Activated naive CD4-positive, alpha-beta T cell treated with anti-CD3 and anti-CD28 coated beads for 36 hours (primary cell): ENCODE measurements at places on chromosomes 13 and 19. TPM values are rescaled to one million over a fixed set of nuclear protein-coding genes. Genes with fewer than 3 reads are reported as not detected.

DNA sequence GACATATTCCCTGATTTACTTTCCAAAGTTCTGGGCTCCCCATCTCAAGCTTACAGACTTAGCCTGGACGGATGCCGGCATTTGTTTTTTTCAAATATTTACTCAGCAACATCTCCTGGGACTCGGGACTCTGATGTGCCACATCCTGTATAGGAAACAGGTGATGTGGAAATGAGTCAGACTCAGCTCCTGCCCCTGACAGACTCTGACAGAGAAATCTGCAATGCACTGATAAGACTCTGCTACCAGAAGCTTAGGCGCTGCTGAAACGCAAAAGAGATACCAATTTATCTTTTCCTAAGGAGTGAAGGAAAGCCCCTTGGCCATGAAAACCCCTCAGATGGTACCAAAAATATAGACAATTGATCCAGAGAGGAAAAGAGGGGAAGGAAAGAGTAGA is 16.2 kb downstream of the LAIR2 start:
- DNase-seq: peak; percentile 75

DNA sequence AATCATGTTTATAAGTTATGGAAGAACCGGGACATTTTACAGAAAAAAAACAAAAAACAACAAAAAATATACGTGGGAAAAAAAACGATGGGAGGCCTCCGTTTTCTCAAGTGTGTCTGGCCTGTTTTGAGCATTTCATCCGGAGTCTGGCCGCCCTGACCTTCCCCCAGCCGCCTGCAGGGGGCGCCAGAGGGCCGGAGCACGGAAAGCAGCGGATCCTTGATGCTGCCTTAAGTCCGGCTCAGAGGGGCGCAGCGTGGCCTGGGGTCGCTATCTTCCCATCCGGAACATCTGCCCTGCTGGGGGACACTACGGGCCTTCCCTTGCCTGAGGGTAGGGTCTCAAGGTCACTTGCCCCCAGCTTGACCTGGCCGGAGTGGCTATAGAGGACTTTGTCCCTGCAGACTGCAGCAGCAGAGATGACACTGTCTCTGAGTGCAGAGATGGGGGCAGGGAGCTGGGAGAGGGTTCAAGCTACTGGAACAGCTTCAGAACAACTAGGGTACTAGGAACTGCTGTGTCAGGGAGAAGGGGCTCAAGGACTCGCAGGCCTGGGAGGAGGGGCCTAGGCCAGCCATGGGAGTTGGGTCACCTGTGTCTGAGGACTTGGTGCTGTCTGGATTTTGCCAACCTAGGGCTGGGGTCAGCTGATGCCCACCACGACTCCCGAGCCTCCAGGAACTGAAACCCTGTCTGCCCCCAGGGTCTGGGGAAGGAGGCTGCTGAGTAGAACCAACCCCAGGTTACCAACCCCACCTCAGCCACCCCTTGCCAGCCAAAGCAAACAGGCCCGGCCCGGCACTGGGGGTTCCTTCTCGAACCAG is 1.8 kb upstream of the APOE start:
- peak; percentile 80 for DNase-seq

DNA sequence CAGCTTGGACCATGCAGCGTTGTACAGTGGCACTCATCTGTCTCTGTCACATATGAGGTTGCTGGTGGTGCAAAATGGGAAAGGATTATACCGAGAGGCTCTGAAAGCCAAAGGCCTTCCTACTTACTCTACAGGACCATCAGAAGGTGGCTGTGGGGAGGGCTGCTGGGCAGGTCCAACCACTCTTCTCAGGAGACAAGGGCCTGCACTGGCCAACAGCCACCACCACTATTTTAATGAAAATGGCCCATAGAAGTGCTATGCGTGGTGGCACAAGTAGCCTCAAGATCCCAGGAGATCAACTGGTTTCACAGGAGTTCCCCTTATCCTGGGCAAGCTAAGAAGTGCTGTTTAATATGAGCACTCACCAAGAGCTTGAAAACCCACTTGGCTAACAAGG is 52.3 kb downstream of the MRPL57 start:
- no peak for DNase-seq

DNA sequence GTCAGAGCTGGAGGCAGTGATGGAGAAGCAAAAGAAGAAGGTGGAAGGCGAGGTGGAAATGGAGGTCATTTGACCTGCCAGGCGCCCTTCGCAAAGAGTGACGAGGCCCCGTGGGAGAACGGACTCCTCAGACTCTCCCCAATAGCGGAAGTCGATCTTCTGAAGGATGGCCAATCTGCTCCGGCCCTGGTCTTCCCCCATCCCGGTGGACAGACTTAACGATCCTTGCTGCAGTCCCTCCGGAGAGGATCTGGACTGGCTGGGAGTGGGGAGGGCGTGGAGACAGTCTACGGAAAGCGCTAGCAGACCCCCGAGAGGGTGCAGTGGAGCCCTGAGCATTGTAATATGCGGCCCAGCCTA is 11.9 kb downstream of the EPS8L1 start:
- no peak for DNase-seq

DNA sequence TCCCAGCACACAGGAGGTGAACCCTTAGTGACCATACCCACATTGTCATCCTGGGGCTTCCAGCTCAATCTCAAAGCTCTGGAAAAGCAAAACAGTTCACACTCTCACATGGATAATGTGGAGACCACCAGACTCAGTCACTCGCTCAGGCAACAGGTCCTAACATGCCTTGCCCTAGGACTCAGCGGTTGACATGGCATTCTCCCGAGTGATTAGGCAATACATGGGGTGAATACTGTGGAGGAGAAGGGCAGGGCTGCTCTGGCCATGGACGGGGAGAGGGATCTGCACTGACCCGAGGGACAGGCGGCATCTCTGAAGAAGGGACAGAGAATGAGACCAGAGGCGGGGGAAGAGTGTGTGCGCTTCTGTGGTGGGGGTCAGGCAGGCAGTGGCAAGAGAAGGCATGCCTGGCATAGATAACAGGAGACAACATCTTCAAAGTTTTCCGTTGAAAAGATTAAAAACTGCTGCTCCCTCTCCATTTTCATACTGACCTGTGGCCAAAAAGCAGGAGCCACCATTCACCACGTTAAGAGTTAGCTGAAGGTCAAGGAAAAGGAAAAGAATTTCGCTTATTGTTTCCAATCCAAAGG is 44.5 kb upstream of the EPHX3 start:
- DNase-seq: no peak

DNA sequence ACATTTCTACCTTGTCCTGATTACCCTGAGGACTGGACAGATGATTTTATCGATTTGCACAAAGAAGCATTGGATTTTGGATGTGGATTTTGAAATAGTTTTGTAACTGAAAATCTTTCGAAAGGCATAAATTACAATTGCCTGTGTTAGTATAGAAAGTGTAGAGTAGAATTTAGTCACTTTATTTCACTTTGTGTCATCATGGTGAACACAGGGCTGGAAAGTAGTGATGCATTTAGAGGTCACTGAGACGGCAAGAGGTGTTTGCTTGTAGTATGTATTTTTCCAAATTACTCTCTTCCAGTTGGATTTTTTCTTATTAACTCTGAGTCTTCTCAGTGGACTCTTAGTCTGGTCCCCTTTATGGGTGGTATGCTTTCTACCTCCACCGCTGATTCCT is 326.0 kb downstream of the NALCN start:
- no peak for DNase-seq

GRCh38 chr19:47729799-47730520 is 15.4 kb upstream of the NOP53 start:
- DNase-seq: peak; percentile 76

DNA sequence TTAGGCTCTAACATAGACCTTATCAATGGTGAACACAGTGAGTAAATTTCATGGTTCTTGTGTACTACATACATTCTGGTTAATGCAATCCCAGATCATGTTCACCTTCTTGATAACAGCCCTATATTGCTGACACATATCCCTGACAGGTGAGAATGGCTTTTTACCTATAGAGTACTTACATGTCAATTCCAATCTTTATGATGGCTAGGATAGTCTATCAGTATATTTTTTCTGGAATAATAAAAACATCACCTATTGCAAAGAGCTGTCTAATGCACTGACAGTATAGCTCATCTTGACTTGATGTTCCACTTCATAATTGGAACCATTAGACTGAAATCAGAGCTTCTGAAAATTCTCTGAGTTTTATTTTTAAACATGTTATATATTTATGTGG is 199.4 kb downstream of the ENOX1 start:
- no peak for DNase-seq

- DNase-seq: no peak
Measured at GRCh38 chr13:109779876-109780510, 6.4 kb downstream of the IRS2 start.

DNA sequence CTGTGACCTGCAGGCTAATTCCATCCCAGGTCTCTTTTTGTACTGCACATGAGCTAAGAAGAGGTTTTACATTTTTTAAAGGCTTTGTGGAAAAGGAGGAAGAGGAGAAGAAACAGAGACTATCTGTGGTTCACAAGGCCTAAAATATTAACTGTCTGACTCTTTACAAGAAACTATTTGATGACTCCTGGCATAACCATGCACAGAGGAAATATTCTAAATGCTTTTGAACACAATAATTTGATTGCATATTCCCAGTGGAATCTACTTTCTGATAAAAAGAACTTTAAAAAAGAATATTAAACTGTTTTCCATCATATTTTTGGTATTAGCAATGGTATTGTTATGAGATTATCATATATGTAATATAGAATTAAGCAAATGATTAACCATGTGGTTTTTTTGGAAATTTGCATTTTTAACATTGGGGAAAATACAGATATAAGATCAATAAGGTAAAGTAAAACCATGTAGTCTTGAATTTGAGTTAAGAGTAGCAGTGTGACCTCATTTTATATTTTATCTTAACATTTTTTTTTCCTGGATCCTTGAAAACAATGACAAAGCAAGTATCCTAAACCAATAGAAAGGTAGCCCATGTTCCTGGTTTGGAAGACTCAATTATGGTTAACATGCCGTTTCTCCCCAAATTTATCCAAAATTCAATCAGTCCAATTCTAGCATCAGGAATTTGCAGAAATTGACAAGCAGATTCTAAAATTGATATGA is 251.0 kb downstream of the UQCRFS1 start:
- no peak for DNase-seq

- DNase-seq: peak; percentile 93
Measured at GRCh38 chr19:18450931-18451836, 13.3 kb upstream of the ISYNA1 start.

DNA sequence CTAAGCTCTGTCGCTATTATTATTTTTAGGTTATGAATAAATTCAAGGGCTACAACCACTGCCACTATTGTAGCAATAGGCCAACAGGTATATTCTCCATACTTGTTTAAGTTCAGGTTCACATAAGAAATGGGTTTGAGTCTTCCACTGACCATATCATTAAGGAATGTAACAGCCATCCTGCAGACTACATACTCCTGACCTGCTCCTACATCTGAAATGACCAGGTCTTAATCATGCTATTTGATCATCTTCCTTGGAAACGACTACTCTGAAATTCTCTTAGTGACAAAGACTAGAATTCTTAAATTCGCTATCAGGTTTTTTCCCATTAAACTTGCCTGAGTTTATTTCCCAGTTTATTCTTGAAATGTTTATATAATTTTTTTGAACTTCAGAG is 66.8 kb downstream of the IPO5 start:
- no peak for DNase-seq

DNA sequence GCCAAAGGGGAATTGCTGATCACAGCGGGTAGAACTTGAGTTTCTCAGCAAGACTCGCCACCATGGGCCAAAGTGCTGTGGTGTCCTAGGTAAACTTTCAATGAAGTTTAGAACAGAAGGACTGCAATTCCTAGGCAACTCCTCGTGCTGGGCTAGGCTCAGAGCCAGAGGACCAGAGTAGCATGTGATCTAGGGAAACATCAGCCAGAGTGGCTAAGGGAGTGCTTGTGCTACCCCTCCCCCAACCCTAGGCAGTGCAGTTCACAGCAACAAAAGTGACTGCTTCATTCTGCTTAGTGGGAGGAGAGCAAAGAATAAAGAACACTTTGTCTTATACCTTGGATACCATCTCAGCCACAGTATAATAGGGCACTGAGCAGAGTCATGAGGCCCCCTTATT is 1658.6 kb upstream of the MIR17HG start:
- DNase-seq: no peak

DNA sequence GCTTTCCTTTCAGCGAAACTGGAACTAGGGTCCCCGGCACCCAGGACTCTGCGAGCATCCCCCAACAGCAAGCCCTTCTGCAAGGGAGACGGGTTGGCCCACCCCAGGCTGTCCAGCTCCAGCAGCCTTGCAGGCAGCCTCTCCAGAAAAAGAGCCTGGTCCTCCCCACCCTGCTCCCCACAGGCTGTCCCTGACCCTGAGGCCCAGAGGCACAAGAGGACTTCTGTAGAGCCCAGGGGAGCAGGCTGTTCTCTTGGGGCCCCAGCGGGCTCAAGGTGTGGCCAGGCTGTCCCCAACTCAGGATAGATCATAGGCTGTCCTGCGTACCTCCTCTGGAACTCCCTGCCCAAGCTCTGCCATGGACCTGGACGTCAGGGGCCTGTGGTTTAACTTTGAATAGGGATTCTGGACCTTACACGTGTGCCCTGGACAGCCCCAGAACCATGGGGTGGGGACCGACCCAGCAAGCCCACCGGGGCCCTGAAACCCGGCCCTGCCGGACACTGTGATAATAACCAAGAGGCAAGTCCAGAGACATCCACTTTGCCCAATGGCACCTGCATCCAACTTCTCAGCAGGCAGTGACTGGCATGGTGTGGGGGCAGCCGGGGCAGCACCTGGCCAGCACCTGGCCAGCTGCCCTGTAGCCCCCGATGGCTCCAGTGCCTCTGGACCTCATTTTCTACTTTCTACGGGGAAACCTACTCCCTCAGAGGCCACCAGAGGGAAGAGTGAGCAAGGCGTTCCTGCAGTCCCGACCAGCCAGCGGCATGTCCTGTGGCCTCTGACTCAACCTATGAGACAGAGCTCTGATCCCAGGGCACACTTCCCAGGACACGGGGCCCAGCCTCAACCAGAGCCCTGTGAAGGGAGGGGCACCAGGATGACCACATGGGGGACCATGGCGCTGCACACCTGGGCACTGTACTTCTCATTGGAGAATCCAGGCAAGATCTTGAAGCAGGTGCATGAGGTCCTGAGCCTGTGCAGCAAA is 50.9 kb upstream of the TPM4 start:
- no peak for DNase-seq

GRCh38 chr13:94154367-94154766 is 325.1 kb downstream of the DCT start:
- DNase-seq: no peak

- DNase-seq: no peak
Measured at GRCh38 chr13:45870232-45870631, 18.7 kb upstream of the SIAH3 start.

The SLC25A41 gene
- total RNA-seq: not detected

The SLC10A2 gene
- not detected for total RNA-seq

The CCDC9 gene
- total RNA-seq: 43.6 TPM

The KXD1 gene
- 86.7 TPM for total RNA-seq

The CD22 gene
- total RNA-seq: 2.0 TPM

The FBXO17 gene
- total RNA-seq: not detected

The WDR62 gene
- 23.7 TPM for total RNA-seq
